ENCODE measurements at places on chromosomes 6 and 20. TPM values are rescaled to one million over a fixed set of nuclear protein-coding genes. Genes with fewer than 3 reads are reported as not detected.

The ERVFRD-1 gene
- not detected for polyA plus RNA-seq

GRCh38 chr6:116439522-116440051 lies 21.6 kb upstream of the CALHM6 start:
- no peak for DNase-seq
- H3K4me3 ChIP-seq = no peak overlapping the region
- H3K27me3 ChIP-seq = peaks cover 1% of the 10 kb centered on the region
- peaks cover 10% of the 10 kb centered on the region for H3K4me1 ChIP-seq
- H3K36me3 ChIP-seq = no peaks in the 10 kb centered on the region

- peaks cover 70% of the 10 kb centered on the region for H3K4me1 ChIP-seq
- H3K36me3 ChIP-seq = peaks cover 13% of the 10 kb centered on the region
- H3K27me3 ChIP-seq = no peaks in the 10 kb centered on the region
- no peak overlapping the region for H3K27ac ChIP-seq
- DNase-seq = no peak
Measured at GRCh38 chr6:135044639-135045038, 10.0 kb downstream of the HBS1L start.

The MATN4 gene
- polyA plus RNA-seq = not detected

GRCh38 chr6:446418-447366 lies 55.1 kb downstream of the IRF4 start:
- peak; percentile 23 for DNase-seq
- peaks cover 2% of the 10 kb centered on the region for H3K27me3 ChIP-seq
- no peaks in the 10 kb centered on the region for H3K36me3 ChIP-seq
- peaks cover 25% of the 10 kb centered on the region for H3K4me1 ChIP-seq
- H3K27ac ChIP-seq = peak overlapping the region; percentile 23

- H3K4me1 ChIP-seq = no peaks in the 10 kb centered on the region
- no peaks in the 10 kb centered on the region for H3K36me3 ChIP-seq
Measured at GRCh38 chr6:118307581-118307980, 240.5 kb upstream of the PLN start.

GRCh38 chr6:84272298-84272697 lies 44.9 kb upstream of the CEP162 start:
- no peak overlapping the region for H3K27ac ChIP-seq
- H3K4me1 ChIP-seq = no peaks in the 10 kb centered on the region
- peaks cover 16% of the 10 kb centered on the region for H3K27me3 ChIP-seq
- no peak overlapping the region for H3K4me3 ChIP-seq

DNA sequence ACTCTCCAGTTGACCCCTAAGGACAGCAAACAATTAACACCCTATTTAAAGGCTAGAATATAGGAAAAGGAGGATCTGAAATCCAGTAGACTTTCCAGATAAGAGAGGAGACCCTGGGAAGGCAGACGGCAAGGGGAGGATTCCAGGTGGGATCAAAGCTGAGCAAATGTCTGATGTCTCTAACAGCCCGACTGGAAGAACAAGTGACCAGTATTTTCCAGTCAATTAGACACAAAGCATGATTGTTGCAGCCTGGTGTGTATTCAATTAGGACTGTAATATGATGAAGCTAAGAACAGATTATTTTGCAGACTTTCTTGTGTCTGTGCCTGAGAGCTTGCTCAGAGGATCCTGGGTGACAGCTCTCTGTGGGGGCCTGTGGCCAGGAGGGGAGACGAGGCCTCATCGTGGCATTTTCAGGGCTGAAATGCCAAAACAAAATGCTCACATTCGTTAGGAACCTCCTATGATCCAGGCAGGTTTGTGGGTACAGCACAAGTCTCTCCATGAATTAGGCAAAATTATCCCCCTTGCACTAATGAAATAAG lies 471.8 kb upstream of the AGPAT4 start:
- peaks cover 2% of the 10 kb centered on the region for H3K27me3 ChIP-seq
- H3K4me3 ChIP-seq = no peak overlapping the region
- no peak overlapping the region for H3K27ac ChIP-seq
- DNase-seq = no peak
- no peaks in the 10 kb centered on the region for H3K36me3 ChIP-seq

The JAG1 gene
- polyA plus RNA-seq = 0.45 TPM

DNA sequence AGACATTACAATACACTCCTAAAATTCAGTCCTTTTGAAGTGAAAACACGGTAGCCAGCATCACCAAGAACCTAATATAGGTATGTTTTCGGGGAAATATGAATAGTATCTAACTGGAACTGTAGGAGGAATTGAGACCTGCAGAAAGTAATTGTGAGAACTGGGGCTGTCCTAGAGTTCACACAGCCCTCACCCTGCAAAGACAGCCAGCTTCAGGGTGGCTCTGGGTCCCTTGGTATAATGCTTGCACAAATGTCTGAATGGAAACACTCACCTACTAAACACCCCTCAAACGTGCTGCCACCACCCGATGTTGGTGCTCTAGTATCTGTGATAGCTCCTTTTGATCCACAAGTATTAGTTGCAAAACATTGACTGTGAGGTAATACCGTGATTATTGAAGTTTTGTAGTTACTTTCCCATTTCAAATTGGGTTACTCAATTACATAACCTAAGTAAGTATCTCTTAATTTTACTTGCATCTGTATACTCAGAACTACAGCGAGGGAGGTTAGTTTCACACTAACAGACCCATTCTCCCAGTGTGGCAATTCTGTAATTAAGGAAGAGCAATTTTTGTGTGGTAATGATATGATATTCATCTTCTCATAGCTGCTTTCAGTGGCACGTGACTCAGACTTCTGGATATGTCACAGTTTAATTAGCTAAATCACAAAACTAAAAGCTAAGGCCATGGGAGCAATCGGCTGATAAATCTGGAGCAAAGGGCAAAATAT lies 129.5 kb downstream of the INSM1 start:
- no peaks in the 10 kb centered on the region for H3K27me3 ChIP-seq
- H3K4me3 ChIP-seq = no peak overlapping the region
- no peak overlapping the region for H3K27ac ChIP-seq
- DNase-seq = no peak
- peaks cover 54% of the 10 kb centered on the region for H3K36me3 ChIP-seq

The MLN gene
- polyA plus RNA-seq = not detected

Measured in immature natural killer cell (primary cell).